ENCODE measurements at places on chromosomes 6 and 20.

DNA sequence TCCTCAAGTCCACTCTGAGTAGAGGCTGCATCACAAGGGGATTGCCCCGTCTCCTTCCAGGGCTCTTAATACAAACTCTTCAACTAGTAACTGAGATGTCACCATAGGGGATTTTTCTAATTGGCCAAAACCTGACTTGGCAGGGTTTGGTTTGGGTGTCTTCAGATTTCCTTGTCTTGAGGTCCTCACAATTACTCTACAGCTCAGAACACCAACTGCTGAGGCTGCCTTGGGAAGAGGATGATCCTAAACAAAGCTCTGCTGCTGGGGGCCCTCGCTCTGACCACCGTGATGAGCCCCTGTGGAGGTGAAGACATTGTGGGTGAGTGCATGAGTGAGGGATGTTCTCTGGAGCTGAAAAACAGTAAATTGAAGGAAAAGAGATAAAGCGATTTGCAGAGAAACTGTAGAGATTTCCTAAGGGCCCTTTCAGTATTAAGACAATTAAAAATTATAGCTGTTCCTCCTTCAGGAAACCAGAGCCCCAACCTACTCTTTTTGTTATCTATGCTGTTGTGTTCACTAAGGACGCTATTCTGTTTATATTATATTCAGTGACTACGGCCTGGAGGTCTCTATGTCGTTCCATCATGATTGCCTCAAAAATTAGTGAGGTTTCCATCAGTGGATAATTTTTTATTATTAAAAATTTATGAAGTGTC lies at the start of gene HLA-DQA1:
Gene HLA-DQA1, plus strand, starts transcription at position 188 of the 662 bp plus-strand sequence. Its CDS starts 53 bp downstream, at position 241.
- DNase-seq = no peak

DNA sequence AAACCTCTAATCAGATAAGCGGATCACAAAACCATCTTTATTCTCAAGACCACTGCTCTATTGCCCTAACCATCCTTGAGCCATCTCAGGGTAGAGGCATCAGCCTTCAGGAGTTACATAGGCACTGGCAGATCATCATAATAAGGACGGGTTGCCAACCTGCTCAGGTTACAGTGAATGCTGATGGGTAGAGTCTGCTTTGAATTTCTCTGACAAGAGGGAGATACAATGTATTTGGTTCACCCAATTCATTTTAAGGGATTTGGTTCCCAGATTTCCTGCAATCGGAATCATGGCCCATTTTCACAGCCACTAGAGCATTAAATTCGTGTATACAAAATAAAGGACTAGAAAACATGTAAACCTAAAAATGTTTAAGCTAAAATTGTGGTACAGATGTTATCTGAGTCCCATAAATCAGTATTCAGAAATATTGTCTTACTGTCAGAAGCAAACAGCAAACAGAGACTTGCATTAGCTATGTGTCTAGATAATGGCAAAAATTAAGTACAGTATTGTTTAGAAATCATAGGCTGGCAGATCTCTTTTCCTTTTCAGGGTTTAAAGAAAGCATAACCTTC lies 41.9 kb upstream of the TMEM170B start:
- DNase-seq = no peak

DNA sequence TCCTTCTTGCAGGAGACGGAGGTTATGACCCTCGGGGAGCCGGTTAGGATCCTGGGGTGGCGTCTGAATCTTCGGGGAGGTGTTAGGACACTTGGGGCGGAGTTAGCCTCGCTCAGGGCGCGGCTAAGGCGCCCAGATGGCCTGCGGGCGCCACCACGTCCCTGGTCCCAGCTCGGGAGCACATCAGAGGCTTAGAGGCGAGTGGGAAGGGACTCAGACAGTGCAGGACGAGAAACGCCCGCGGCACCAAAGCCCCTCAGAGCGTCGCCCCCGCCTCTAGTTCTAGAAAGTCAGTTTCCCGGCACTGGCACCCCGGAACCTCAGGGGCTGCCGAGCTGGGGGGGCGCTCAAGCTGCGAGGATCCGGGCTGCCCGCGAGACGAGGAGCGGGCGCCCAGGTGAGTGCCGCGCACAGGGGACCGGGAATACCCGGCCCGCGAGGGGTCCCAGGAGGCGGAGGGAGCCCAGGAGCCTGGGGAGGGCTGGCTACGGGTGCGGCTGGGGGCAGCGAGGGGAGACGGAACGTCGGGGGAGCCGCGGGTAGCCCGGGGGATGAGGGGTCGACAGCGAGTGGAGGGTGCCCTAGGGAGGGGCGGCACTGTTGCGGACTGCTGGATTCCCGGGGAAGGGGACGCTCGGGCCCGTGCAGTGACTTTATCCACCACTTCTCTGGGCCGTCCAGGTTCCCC lies at the start of gene HCK:
Gene HCK, plus strand, starts transcription at position 153 of the 688 bp plus-strand sequence.
- DNase-seq = no peak

DNA sequence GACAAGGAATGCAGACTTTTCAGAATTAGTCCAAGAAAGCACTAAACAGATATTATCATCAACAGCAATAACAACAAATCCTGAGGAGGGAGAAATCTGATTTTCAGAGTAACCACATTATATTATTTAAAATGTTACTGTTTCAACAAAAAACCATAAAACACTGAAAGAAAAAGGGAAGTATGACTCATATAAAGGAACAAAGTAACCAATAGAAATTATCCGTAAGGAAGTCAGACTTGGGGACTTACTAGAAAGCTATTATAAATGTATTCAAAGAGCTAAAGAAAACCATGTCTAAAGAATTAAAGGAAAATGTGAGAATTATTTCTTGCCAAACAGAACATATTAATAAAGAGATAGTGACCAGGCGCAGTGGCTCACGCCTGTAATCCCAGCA lies 98.1 kb downstream of the MYLK4 start:
- no peak for DNase-seq

GRCh38 chr6:2563635-2564034 lies 187.1 kb downstream of the MYLK4 start:
- no peak for DNase-seq

DNA sequence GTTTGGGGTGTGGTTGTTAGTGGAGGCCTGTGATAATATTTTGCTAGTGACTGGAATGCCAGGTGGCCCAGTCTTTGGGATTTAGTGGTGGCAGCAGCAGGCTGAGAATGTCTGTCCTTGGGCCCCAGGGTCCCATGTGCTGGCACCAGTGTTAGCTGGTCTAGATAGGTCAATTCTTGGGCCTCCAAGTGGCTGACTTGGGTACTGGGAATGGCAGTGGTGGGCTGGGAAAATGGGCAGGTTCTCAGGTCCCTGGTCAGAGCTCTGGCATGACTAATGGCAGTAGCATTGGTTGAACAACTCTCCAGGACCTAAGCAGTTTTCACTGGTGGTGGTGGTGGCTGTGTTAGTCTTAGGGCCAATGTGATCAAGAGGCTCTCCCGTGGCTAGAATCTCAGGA lies 50.3 kb downstream of the OLIG3 start:
- no peak for DNase-seq

DNA sequence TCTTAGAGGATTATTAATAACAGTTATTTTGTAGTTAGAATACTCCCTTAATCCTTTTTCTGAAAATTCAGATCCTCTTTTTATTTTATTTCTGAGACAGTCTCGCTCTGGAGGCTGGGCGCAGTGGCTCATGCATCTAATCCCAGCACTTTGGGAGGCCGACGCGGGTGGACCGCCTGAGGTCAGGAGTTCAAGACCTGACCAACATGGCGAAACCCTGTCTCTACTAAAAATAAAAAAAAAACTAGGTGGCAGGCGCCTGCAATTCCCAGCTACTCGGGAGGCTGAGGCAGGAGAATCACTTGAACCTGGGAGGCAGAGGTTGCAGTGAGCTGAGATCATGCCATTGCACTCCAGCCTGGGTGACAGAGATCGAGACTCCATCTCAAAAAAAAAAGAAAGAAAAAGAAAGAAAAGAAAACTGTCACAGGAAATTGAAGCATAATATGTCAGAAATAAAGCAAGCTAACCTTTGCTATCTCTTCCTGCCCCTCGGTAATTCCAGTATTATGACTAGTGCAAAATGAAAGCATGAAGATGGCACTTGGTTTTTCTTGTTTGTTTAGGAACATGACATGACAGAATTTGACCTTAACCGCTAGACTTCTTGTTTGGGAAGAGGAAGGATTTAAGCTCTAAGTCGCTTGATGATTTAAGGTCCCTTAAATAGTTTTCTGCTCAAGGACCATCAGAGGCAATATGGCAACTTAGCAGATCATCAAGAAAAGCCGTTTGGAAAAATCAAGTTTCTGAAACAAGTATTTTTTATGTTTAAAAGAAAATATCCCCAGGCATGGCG lies 1.8 kb upstream of the RBM39 start:
- DNase-seq = no peak

- no peak for DNase-seq
Observed at GRCh38 chr6:6872459-6873344, 235.1 kb upstream of the RREB1 start.

DNA sequence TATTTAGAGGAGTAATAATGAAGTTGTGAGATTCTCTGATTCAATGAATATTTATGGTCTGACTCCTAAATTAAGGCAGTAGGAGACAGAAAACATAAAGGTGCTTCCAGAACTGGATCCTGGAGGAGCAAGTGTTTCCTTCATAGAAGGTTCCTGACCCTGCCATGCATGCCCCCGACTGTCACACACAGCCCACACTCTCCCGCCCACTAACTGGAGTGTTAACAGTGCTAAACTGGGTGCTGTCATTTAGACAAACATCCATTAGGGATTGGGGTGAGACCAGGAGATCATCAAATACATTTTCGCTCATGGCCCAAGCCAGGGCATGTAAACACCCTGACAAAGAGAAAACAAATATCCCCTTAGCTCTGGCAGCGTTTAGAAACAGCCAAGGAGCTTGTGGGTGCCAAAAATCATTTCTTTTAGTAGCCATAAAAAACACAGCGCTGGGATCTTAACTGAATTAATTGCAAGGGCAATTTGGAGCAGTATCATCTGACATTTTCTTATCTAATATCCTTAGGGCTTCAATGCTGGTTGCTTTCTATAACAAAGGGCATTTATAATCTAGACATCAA lies 46.8 kb downstream of the INSM1 start:
- no peak for DNase-seq

- no peak for DNase-seq
Observed at GRCh38 chr6:150685860-150686259, 86.2 kb downstream of the PLEKHG1 start.

- no peak for DNase-seq
Observed at GRCh38 chr6:2468601-2468955, 223.2 kb upstream of the GMDS start.

DNA sequence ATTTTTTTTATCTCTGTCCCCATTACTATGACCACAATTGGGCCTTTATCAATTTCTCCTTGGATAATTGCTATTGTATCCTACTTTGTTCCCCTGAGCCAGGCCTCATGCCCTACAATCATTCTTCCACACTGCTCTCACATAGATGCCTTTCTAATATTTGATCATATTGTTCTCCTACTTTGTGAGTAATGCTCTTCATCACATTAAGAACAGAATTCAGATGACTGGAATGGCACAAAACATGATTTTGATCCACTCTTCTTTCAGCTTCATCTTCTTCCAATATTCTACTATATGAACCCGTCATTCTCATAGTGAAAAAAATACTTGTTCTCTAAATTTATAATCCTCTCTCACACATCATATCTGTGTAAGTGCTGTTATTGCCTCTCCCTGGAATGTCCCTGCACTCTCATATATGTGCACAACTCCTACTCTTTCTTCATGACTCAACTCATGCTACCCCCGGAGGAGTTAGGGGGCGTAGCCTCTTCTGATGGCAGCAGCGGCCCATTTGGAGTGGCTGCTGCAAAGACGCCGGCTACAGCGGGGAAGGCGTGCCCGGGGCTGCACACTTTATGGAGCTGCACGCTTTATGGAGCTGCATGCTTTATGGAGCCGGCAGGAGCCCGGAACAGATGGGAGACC lies 25.3 kb upstream of the HACE1 start:
- DNase-seq = no peak

DNA sequence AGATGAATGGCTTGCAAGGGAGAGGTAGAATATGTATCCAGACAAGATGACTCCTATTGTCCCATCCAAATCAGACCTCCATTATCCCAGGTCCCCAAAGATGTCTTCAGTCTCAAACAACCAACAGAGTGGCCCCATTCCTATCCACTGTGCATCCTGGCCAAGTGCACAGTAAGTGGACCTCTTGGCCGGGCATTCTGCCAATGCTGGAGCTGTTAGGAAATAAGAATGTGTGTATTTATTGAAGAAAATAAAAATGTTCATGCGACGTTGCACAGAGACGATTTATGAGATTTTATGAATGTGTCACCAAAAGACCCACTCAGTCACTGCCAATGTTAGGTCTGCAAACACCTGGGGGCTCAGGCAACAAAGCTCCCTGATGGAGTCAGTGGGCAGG lies 196.0 kb downstream of the MAFB start:
- peak; percentile 33 for DNase-seq

GRCh38 chr20:5100684-5101347 lies 18.9 kb downstream of the PCNA start:
- DNase-seq = peak; percentile 79

- DNase-seq = peak; percentile 54
Observed at GRCh38 chr20:54355631-54356280, 119.6 kb upstream of the DOK5 start.

- DNase-seq = no peak
Observed at GRCh38 chr6:169041078-169041477, 212.6 kb downstream of the THBS2 start.

GRCh38 chr6:16375843-16376242 lies 137.5 kb downstream of the GMPR start:
- DNase-seq = peak; percentile 60
